ENCODE measurements at places on chromosomes 11 and 22. TPM values are rescaled to one million over a fixed set of nuclear protein-coding genes. Genes with fewer than 3 reads are reported as not detected.

The LDHAL6A gene
- total RNA-seq: not detected

The PANX2 gene
- 10.4 TPM for total RNA-seq

The TRMU gene
- total RNA-seq: 113 TPM

The SLC22A25 gene
- total RNA-seq: not detected

The OR8A1 gene
- not detected for total RNA-seq

The TEF gene
- total RNA-seq: 16.7 TPM

The TRIM29 gene
- total RNA-seq: 1.4 TPM

The ZC3H12C gene
- 49.7 TPM for total RNA-seq

The FADS3 gene
- 32.2 TPM for total RNA-seq

The DEUP1 gene
- 1.1 TPM for total RNA-seq

The RCOR2 gene
- not detected for total RNA-seq

The CCDC83 gene
- not detected for total RNA-seq

- DNase-seq: no peak
- no peaks in the 10 kb centered on the region for H3K27me3 ChIP-seq
- H3K4me1 ChIP-seq: no peaks in the 10 kb centered on the region
Observed at GRCh38 chr11:115767047-115767802, 263.0 kb upstream of the CADM1 start.

DNA sequence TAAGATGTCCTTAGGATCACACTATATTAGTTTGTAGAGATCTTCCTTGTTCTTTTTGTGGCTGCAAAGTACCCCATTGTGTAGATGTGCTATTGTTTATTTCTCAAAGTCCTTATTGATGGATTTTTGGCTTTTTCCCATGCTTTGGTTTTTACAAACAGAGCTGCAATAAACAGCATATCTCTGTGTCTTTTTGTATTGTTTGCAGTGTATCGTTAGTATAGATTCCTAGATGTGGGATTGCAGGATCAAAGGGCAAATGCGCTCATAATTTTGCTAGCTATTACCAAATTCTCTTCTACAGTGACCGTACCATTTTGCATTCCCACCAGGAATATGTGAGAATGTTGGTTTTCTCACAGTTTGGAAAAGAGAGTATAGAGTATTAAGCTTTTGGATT is 27.5 kb upstream of the FTH1 start:
- H3K4me1 ChIP-seq: no peaks in the 10 kb centered on the region
- no peak overlapping the region for H3K27ac ChIP-seq
- H3K36me3 ChIP-seq: no peaks in the 10 kb centered on the region
- no peak for DNase-seq
- H3K27me3 ChIP-seq: no peaks in the 10 kb centered on the region

DNA sequence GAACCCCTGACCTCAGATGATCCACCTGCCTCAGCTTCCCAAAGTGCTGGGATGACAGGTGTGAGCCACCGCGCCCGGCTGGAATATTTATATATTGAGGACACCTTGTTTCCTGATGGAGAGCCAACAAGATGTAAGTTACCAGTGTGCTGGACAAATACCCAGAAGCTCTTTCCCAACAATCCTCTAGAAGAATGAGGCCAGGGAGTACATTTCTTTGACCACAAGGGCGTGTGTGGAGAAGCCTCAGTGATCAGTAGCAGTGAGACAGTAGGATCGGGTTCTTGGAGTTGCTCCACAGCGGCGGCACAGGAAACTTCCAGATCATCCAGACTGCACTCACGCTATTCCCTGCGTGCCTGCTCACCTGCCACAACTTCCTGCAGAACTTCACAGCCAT is 10.3 kb upstream of the POLA2 start:
- H3K36me3 ChIP-seq: no peaks in the 10 kb centered on the region
- H3K27ac ChIP-seq: no peak overlapping the region
- peaks cover 23% of the 10 kb centered on the region for H3K4me1 ChIP-seq
- H3K27me3 ChIP-seq: no peaks in the 10 kb centered on the region

GRCh38 chr11:65380460-65381119 is 1.9 kb downstream of the SLC25A45 start:
- DNase-seq: no peak
- H3K36me3 ChIP-seq: no peaks in the 10 kb centered on the region
- peak overlapping the region; percentile 82 for H3K27ac ChIP-seq
- no peak overlapping the region for H3K4me3 ChIP-seq
- H3K4me1 ChIP-seq: peaks cover 52% of the 10 kb centered on the region

DNA sequence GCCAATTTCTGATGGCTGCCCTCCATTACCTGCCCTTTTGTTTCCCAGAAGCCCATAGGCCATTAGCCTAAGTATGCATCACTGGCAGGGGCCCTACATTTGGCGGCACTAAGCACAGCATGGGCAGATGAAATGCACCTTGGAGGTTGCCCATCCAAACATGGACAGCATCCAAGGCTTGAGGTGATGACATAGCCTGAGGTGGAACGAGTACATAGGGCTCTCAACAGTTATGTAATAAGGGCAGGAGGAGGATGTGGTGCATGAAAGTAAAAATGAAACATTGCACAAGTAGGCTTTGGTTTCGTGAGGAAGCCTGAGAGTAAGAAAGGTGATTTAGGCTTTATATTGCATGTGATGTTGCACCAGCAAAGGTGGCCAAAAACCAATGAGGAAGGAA is 148.1 kb downstream of the FAM76B start:
- peaks cover 19% of the 10 kb centered on the region for H3K4me1 ChIP-seq
- H3K36me3 ChIP-seq: no peaks in the 10 kb centered on the region
- no peaks in the 10 kb centered on the region for H3K27me3 ChIP-seq
- peak overlapping the region; percentile 76 for H3K27ac ChIP-seq

DNA sequence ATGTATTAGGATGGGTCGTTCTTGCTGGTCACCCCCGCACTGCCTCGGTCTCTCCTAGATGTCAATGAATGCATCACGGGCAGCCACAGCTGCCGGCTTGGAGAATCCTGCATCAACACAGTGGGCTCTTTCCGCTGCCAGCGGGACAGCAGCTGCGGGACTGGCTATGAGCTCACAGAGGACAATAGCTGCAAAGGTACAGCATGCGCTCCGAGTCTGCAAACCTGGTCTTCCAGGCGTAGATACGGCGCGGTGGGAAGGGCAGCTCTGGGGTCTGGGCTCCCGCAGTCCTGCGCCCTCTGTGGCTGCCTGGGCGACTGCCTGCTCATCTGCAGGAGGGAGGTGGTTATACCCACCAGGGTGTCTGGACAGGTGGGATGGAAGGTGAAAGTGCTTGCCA is 31.0 kb downstream of the FBLN1 start:
- peaks cover 16% of the 10 kb centered on the region for H3K4me1 ChIP-seq
- H3K27ac ChIP-seq: no peak overlapping the region
- no peak overlapping the region for H3K4me3 ChIP-seq
- no peaks in the 10 kb centered on the region for H3K36me3 ChIP-seq

DNA sequence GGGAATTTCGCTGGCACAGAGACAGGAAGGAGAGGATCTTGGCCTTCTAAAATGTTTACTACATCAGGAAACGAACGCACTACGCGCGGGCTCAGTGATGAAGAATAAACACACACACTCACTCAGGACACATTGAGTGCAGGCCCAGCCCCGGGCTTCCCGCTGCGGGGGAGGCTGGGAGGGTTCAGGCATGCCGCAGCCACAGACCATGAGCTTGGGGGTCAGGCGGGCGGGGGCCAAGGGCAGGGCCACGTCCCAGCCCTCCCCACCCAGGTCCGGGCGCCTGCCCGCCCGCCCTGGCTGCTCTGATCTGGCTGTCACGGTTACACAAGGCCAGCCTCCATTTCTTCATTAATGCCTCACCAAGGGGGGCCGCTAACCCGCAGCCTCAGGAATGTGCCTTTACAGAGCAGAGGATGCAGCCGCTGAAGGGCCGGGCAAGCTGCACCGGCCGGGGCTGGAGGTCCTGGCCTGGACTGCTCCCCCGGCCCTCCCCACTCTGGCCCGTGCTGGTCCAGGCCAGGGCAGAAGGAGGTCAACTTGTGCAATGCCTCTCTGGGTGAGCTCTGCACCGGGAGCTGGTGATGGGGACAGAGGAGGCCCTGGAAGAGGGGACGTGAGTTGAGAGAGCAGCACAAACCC is 41.7 kb downstream of the IGF2 start:
- H3K36me3 ChIP-seq: no peaks in the 10 kb centered on the region
- peak; percentile 22 for DNase-seq
- H3K27ac ChIP-seq: peak overlapping the region; percentile 62
- no peak overlapping the region for H3K4me3 ChIP-seq
- H3K4me1 ChIP-seq: peaks cover 11% of the 10 kb centered on the region
- H3K27me3 ChIP-seq: no peaks in the 10 kb centered on the region

- H3K27ac ChIP-seq: peak overlapping the region; percentile 80
- no peaks in the 10 kb centered on the region for H3K4me1 ChIP-seq
- no peak overlapping the region for H3K4me3 ChIP-seq
- peak; percentile 37 for DNase-seq
- H3K36me3 ChIP-seq: no peaks in the 10 kb centered on the region
- no peaks in the 10 kb centered on the region for H3K27me3 ChIP-seq
Observed at GRCh38 chr22:19522190-19522880, 1.9 kb downstream of the CLDN5 start.

GRCh38 chr11:79616392-79616851 is 175.6 kb upstream of the TENM4 start:
- no peak for DNase-seq
- no peaks in the 10 kb centered on the region for H3K27me3 ChIP-seq
- no peaks in the 10 kb centered on the region for H3K36me3 ChIP-seq
- no peaks in the 10 kb centered on the region for H3K4me1 ChIP-seq

GRCh38 chr11:68340003-68340767 is 27.8 kb downstream of the LRP5 start:
- DNase-seq: no peak
- peaks cover 58% of the 10 kb centered on the region for H3K4me1 ChIP-seq
- H3K27ac ChIP-seq: no peak overlapping the region
- no peaks in the 10 kb centered on the region for H3K27me3 ChIP-seq
- no peak overlapping the region for H3K4me3 ChIP-seq

GRCh38 chr11:34219941-34220370 is 114.5 kb downstream of the NAT10 start:
- H3K27me3 ChIP-seq: no peaks in the 10 kb centered on the region
- no peaks in the 10 kb centered on the region for H3K4me1 ChIP-seq
- no peaks in the 10 kb centered on the region for H3K36me3 ChIP-seq
- DNase-seq: peak; percentile 5
- no peak overlapping the region for H3K27ac ChIP-seq

DNA sequence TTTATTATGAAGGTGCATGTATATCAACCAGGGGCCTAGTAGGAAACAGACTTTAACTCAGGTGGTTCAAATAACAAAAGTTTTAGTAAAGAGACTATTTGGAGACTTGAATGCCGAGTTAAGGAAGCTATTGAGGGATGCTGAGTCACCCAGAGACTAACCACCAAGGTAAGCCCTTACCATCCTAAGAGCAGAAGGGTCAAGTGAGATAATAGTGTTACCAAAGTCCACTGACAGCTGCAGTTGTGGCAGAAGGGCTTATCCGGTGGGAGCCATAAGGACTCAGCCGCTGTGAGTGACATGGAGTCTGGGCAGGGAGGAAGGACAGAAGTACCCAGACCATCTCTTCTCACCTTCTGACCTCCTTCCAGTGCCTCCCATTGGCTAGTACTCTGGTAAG is 134.0 kb downstream of the INSC start:
- H3K27ac ChIP-seq: no peak overlapping the region
- no peak overlapping the region for H3K4me3 ChIP-seq
- H3K4me1 ChIP-seq: no peaks in the 10 kb centered on the region
- no peak for DNase-seq

- H3K4me3 ChIP-seq: no peak overlapping the region
- H3K4me1 ChIP-seq: no peaks in the 10 kb centered on the region
- no peaks in the 10 kb centered on the region for H3K36me3 ChIP-seq
- no peaks in the 10 kb centered on the region for H3K27me3 ChIP-seq
- no peak for DNase-seq
Observed at GRCh38 chr11:32630844-32631243, 47.2 kb downstream of the EIF3M start.

DNA sequence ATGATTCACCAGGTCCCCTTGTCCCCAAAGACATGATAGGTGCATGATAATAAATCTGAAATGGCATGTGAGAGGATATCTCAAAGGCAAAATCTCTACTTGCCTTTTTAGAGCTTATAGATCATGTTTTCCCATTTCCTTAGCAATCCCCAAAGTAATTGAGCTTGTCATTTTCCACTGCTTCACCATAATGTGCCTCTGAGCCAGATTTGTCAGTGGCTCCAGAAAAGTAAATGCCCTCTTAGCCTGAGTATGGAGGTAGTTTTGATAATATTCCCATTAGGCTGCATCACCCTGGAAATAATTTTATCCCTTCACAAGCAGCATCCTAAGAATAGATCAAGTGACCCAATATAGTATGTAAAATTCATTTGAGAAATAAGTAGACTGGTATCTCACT is 36.7 kb upstream of the ADSL start:
- no peak for DNase-seq
- H3K36me3 ChIP-seq: peaks cover 19% of the 10 kb centered on the region
- no peak overlapping the region for H3K4me3 ChIP-seq
- no peaks in the 10 kb centered on the region for H3K27me3 ChIP-seq
- peak overlapping the region; percentile 62 for H3K27ac ChIP-seq
- peaks cover 21% of the 10 kb centered on the region for H3K4me1 ChIP-seq

DNA sequence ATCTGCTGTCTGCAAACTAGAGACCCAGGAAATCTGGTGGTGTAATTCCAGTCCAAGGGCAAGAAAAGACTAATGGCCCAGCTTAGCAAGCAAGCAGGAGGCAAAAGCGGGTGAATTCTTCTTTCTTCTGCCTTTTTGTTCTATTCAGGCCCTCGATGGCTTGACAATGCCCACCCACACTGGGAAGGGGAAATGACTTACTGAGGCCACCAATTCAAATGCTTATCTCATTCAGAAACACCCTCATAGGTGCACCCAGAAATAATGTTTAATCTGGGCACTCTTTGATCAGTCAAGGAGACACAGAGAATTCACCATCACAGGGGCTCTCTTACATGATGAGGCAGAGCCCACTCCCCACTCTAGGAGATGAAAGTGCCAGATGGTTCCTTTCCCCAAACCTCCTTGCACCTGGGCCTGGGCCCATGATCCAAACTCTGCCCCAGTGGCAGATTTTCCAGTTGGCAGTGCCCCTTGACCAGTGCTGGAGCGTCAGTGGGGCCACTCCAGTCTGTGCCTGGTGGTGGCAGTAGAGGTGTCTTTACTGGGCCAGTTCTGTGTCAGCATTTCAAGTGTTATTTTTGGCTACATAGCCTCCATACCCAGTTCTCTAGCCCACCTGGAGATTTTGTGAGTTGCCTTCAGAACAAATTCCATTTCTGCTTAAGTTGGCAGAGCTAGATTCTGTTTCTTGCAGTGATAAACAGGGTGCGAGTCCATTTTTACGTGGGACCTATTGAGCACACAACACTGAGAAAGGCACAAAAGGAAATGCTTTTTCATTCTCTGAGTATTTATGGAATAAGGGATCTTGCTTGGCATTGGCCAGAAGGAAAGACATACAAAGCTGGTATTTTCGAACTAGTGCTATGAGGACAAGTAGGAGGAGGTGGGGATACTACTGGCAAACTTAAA is 7.5 kb downstream of the ELMOD1 start:
- H3K27me3 ChIP-seq: no peaks in the 10 kb centered on the region
- H3K36me3 ChIP-seq: no peaks in the 10 kb centered on the region
- peak; percentile 17 for DNase-seq
- no peak overlapping the region for H3K4me3 ChIP-seq
- no peaks in the 10 kb centered on the region for H3K4me1 ChIP-seq

Data from thyroid gland (tissue), 4 donors.